ENCODE measurements at places on chromosomes 1 and 21. TPM values are rescaled to one million over a fixed set of nuclear protein-coding genes. Genes with fewer than 3 reads are reported as not detected.
A peak's percentile ranks its signal among the peaks of the same experiment; 100 is the strongest.

DNA sequence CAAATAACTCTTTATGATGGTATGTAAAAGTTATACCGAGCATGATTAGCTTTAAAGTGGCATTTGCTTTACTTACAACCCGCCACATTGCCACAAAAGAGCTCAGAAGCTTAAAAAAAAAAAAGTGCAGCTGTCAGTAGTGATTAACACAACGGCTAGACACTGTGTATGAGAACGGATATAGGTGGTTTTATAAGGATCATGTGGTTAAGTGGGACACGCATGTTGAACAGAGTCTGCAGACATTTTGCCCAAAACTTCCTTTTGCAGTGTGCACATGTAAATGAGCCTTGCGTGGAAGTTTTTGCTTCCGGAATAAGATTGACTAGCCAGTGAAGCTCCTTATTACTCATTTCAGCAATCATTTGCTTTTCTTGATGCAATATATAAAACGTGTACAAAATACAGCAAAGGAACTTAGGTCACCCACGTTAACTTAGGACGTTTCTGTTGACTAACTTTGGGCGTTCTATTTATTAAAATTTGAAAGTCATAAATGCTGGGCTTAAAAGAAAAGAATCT lies 58.7 kb upstream of the RGS1 start:
- H3K36me3 ChIP-seq: no peaks in the 10 kb centered on the region
- no peaks in the 10 kb centered on the region for H3K27me3 ChIP-seq
- no peak overlapping the region for H3K4me3 ChIP-seq
- no peak overlapping the region for H3K27ac ChIP-seq

DNA sequence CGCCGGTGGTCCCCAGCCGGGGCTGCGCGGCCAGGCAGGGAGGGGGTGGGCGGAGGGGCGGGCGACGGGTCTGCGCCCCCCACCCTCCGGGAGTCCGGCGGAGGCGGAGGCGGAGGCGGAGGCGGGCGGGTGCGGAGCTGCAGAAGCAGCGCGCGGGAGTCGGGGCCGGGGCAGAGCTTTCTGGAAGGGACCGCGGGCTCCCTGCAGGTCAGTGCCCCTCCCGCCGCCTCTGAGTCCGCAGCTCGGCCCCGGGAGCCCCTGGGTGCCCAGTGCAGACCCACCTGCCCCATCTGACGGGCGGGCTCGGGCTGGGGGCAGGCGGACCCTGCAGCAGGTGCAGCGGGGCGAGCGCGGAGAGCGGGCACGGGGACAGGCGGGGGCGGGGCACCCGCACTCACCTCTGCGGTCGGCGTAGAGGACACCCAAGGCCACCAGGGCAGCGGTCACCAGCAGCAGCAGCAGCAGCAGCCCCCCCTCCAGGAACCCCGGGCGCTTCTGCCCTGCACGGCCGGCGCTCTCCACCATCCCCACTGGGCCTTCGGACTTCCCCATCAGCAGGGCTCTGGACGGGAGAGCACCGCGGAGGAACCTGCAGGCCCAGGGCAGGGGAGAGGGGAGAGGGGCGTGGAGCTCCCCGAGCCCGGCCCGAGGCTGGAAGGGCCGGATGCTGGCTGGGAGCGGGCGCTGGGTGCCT lies 3.7 kb downstream of the MMEL1 start:
- H3K36me3 ChIP-seq: no peaks in the 10 kb centered on the region
- no peaks in the 10 kb centered on the region for H3K4me1 ChIP-seq
- no peak overlapping the region for H3K27ac ChIP-seq
- DNase-seq: peak; percentile 28
- peaks cover 13% of the 10 kb centered on the region for H3K27me3 ChIP-seq

- no peaks in the 10 kb centered on the region for H3K27me3 ChIP-seq
- no peak overlapping the region for H3K4me3 ChIP-seq
- no peak overlapping the region for H3K27ac ChIP-seq
Measured at GRCh38 chr21:38129711-38130110, 127.1 kb upstream of the KCNJ15 start.

DNA sequence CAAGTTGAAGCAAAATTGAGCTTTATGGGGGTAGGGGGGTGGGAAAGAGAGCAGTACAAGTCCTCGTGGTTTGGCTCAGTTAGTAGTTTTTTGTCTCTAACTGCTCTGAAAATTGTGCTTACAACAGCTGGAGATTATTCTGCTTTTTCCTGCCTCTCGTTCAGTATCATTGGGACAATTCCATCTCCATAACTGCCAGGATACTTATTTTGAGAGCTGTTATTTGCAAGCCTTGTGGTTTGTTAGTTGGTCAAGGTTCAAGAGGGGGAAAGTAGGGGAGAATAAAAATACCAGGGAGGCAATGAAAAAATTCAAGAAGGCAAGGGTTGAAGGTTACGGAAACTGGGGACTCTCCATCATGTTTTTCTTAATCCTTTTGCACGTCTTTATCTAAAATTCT lies 811.8 kb upstream of the ADGRL2 start:
- no peaks in the 10 kb centered on the region for H3K36me3 ChIP-seq
- DNase-seq: no peak
- H3K4me1 ChIP-seq: no peaks in the 10 kb centered on the region
- no peaks in the 10 kb centered on the region for H3K27me3 ChIP-seq
- H3K27ac ChIP-seq: no peak overlapping the region
- H3K4me3 ChIP-seq: no peak overlapping the region

DNA sequence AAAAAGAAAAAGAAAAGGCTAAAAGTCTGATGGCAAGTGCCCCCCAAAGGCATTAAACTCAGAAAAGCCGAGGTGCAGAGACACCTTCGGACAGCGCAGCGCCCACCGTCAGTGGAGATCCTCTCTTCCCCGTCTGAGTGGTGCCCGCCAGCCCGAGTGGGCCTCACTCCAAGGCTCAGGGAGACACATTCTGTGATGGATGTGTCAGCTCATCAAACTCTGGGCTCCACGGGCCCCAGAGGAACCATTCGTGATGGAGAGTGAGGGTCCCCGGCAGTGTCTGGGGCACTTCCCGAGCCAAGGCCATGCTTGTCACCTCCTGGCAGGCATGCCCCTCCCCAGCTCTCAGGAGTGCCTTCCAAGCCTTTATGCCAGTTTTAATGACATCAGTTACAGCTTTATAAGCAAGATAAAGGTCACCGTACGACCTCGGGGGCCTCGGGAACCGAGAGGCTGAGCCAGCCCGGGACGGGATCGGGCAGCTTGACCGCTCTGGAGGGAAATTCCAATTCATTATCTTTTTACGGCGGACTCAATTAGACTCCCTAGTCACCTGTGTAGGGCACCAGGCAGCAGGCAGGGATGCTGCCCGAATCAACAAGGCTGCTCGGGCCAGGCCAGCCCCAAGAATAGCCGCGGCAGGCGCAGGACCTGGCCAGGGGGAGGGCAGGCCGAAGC lies 49.5 kb downstream of the MORN1 start:
- H3K4me1 ChIP-seq: no peaks in the 10 kb centered on the region
- H3K27me3 ChIP-seq: no peaks in the 10 kb centered on the region
- H3K4me3 ChIP-seq: no peak overlapping the region
- H3K36me3 ChIP-seq: no peaks in the 10 kb centered on the region
- DNase-seq: no peak

DNA sequence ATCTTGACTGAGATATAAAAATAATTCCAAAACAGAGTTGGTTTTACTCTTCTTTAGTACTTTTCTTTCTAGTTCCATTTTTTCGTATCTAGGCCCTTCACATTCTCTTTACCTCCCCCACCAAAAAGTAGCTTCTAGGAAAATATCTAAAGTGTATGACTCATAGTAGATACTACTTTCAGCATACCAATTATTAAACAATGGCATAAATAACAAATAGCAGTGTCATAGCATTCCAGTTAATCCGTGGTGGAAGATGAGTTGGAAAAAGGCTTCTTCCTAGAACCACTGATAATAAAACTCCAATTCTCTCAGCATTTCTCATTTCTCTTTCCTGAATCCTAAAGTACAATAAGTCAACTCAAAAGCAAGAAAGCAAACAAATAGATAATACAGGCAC lies 859.0 kb upstream of the B3GALT2 start:
- no peak overlapping the region for H3K27ac ChIP-seq
- H3K36me3 ChIP-seq: no peaks in the 10 kb centered on the region
- H3K4me1 ChIP-seq: no peaks in the 10 kb centered on the region
- no peak overlapping the region for H3K4me3 ChIP-seq
- no peak for DNase-seq

- H3K4me3 ChIP-seq: no peak overlapping the region
- DNase-seq: no peak
- H3K27ac ChIP-seq: no peak overlapping the region
- no peaks in the 10 kb centered on the region for H3K27me3 ChIP-seq
- no peaks in the 10 kb centered on the region for H3K4me1 ChIP-seq
Measured at GRCh38 chr1:61620536-61620935, 104.4 kb downstream of the TM2D1 start.

DNA sequence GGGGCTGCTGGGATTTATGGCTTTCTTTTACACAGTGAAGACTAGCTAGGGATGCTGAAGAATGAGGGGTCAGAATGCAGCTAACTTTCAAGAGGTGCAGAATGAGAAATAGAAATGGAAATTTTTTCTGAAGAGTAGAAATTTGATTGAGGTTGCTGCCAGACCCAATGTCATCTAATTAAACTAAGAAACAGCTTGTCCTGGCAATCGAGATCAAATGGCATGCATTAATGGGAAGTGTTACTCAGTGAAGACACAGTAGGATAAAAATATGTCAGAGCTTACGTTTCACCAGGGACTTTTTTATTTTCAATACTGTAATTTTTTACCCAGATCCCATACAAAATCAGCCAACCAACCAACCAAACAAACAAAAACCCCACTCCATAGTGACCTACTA lies 306.0 kb downstream of the GRIK1 start:
- no peak for DNase-seq
- no peaks in the 10 kb centered on the region for H3K27me3 ChIP-seq
- H3K36me3 ChIP-seq: no peaks in the 10 kb centered on the region
- H3K4me3 ChIP-seq: no peak overlapping the region
- no peak overlapping the region for H3K27ac ChIP-seq
- H3K4me1 ChIP-seq: no peaks in the 10 kb centered on the region

FRRS1 gene
- total RNA-seq: 7.4 TPM

SYNJ1 gene
- 24.3 TPM for total RNA-seq

All from kidney (tissue), 22 donors.